Stimulated activated CD4-positive, alpha-beta T cell treated with anti-CD3 and anti-CD28 coated beads, Interleukin-2, amount 100 ng/mL, for 4 hours (primary cell): ENCODE measurements at places on chromosomes 2 and 18.
A peak's percentile ranks its signal among the peaks of the same experiment; 100 is the strongest.

- no peak for DNase-seq
These were observed 311.1 kb downstream of the TXNL1 start for GRCh38 chr18:56327191-56327885.

GRCh38 chr2:176138923-176139660, 9.6 kb downstream of the HOXD8 start:
- no peak for DNase-seq

DNA sequence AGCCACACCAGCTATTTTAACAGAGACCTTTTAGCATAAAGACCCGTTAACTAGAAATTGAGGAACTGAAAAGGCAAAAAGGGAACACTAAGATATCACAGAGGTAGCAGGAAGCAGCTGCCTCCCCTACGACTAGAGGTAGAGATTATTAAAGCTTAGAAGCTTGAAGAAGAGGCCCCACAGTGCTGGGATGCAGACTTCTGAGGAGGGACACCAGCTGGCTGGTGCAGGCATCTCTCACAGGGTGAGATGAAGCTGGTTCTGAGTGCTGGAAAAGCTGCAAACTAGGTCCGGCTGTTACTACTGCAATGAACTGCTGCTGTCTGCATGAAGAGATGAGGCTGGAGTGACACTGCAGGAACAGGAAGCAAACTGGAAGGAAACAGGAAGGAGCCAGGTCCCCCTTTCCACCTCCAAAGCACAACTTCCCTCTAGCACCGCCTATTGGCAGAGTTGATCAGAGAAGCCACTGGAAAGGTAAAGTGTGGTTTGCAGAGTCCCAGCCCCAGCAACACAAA, 61.2 kb upstream of the MRPS9 start:
- DNase-seq, result no peak

DNA sequence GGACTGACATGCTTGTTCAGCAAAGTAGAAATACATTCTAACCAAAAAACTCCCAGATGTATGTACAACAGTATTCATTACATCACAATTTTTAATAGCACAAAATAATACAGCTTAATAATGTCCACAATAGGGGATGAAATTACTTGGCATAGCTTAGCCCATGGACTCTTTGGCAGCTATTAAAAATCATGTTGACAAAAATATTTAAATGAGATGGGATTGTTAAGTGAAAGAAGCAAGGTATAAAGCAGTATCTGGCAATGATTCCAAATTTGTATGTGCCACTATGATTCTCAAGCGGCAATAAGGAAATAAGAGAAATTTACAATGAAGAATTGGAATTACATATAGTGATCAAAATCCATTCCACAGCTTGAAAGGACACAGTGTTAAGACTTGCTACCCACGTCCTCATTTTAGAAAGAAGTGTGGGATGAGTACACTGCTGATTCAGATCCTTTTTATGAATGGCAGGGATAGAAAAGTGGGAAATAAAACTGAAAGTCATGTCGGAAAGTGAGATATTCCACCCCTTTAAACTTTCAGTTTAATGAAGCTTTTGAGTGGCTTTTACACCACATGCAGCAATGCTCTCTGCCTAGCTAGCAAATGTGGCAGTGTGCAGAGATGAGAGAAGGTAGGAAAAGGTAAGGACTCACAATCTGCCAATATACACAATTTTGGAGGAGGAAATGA, 2.4 kb downstream of the GAREM1 start:
- no peak for DNase-seq

DNA sequence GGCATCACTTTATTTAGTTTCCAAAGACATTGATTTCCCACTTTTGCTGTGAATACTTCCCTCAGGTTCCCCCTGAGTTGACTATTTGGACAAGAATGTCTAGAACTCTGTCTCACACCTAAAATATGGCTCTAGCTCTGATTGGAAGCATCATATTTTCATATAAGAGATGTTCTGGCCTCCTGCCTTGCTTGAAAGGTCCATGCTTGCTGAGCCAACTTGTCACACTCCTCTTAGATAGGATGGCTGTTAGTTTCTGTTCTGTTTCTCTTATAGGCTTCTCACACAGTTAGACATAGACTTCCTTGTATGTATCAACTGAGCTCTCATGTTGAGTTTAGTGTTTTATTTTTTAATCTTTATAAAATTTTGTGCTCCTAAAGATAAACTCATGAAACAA, 87.1 kb downstream of the CNTNAP5 start:
- DNase-seq, result no peak

DNA sequence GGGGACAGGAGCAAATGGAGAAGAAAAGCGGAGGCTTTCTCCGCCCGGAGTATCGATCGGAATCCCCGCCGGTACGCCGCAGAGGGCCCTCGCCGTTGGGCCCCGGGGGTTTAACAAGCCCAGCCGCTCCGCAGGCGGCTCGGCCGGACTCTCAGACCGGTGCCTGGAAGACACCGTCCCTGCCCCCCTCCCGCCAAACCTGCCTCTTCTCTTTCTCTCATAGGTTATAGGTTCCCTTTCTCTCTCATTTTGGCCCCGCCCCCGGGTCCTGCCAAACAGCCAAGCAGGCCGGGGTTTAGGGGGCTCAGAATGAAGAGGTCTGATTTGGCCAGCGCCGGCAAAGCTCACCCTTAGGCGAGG, 4.4 kb downstream of the ONECUT2 start:
- DNase-seq, result no peak

GRCh38 chr2:171566057-171566456, 43.8 kb downstream of the CYBRD1 start:
- DNase-seq, result no peak

GRCh38 chr2:77191665-77192064, 330.5 kb downstream of the LRRTM4 start:
- no peak for DNase-seq

DNA sequence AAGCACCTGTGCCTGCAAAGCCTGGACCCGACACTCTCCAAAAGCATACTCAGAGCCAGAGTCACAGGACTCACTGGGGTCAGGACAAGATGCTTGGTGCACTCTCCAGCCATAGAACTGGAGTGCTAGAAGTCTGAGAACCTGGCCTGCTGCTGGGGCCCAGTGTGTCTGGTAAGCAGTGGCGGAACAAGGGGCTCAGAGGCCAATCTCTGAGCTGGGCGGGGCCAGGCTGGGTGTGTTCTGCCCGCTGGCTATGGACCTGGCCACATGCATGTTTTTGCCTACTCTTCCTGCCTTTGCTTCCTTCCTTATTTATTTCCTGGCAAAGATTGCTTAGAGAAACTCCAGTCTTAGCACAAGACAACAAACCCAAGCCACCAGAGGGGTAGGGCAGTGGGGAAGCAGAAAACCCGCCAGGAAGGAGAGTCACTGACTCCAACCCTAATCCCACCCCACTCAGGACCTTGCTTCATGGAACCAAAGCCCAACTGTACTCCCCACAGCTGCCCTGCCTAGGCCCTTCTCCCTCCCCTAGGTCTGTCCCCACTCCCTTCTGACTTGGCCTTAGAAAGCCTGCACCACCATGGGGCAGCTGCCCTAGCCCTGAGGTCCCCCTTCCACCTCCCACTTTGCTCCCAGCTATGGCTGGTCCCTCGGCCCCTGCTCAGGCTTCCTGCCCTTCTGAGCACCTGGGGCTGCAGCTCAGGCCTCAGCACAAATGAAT, 315.5 kb downstream of the CELF4 start:
- DNase-seq, result no peak

GRCh38 chr2:203025592-203025991, 10.9 kb downstream of the NBEAL1 start:
- no peak for DNase-seq

DNA sequence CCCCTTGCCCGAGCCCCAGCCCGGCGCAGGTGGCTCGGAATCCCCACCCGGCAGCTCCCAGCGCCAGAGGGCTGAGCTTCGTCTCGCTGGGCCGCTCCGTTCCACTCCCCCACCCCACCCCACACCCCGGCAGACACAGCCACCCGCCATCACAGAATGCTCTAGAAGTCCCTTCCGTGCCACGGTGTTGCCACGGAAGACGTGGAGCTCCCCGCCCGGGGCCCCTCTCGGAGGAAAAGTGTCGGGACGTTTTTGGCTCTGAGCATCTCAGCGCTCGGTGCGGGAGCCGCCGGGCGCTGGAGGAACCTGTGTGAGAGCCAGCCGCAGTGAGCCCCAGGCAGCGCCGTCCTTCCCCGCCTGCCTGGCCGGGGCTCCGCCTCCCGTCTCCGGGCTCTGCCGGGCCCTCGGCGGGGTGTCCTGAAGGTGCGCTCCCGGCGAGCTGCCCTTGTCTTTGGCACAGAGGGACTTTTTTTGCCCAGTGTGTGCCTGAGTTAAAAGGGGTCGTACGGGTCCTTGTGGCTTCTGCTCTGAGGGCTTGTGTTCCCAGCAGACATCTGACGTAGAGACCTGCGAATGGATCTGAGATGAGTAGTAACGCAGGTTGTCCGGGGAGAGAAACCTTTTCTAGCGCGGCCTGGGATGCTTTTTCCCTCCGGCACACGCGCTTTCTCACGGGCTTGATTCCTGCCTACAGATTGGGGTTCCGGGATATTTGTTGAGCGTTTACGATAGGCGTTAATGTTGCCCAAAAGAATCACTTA, 1.8 kb downstream of the ZCCHC2 start:
- peak; percentile 37 for DNase-seq

DNA sequence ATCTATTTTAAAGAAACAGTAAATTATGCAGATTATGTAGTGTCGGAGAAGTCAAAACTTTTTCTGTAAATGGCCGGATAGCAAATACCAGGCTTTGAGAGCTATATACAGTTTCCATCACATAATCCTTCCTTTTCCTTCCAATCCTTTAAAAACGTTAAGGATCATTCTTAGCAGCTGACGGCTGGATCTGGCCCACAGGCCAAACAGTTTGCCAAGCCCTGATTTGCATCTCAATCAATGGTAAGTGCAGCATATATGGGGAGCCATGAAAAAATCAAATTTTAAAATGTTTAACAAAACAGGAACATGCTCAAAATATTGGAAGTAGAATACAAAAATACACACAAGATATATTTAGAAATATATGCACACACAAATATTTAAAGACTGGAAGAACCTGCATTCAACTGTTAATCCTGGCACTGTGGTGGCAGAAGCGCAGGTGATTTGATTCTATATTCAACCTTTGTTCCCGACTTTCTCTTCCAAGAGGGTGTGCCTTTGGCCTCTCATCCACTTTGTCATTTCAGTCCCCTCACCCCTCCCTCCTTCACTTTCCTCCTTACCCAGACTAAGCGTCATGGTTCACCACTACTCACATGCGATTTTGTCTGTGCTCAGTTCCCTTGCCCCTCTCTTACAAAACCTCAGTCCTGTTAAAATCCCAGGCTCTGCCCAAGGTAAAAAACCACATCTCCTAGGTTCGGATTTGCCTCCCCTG, 27.3 kb downstream of the NDUFA10 start:
- no peak for DNase-seq

DNA sequence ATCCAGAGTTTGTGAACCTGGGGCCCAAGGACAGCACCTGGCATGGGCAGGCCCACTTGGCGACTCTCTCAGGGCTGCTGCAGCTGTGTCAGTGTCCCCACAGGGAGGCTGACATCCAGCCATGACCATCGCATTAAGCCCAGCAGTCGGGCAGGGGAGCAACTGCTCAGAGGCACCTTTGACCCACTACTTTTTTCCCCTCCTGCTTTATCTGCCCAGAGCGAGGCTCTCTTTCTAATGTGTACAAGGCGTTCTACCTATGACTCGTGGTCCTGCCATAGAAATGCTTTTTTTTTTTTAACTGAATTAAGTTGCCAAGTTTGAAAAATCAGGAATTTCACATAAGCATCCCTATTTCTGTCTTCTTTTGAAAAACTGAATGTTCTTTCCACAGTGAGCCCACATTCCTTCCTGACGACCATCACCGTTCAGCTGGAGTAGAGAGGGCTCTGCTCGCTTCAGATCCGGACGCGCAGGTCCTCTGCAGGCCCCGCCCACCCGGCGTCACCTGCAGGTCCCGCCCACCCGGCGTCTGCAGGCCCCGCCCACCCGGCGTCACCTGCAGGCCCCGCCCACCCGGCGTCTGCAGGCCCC, 403 bp upstream of the CLUL1 start:
- no peak for DNase-seq

- DNase-seq, result no peak
These were observed 21.5 kb downstream of the EPG5 start for GRCh38 chr18:45945669-45946068.

- DNase-seq, result no peak
These were observed 123.7 kb upstream of the KLF7 start for GRCh38 chr2:207289295-207290018.

- no peak for DNase-seq
These were observed 7.8 kb downstream of the COLEC11 start for GRCh38 chr2:3602553-3603339.

GRCh38 chr18:8003878-8004675, 437.0 kb downstream of the PTPRM start:
- no peak for DNase-seq

DNA sequence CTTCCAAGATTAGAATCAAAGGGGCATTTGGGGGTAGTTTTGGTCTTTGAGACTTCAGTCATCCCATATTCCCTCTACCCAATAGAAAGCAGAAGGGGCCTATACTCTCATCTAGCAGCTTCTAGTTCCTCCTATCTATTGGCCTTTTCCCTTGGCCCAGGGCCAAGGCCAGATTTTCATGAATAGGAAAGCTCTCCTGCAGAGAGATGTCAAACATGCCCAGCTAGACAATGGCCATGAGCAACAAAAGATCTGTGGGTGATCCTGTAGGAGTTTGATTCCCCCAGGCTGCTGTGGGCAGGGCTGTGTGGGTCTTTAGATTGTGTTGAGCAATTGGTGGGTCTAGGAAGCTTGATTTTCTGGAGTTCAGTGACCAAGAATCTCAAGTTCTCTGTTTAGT, 2.9 kb upstream of the ADCYAP1 start:
- no peak for DNase-seq

GRCh38 chr2:216629784-216630183, 3.4 kb upstream of the IGFBP2 start:
- no peak for DNase-seq

GRCh38 chr2:151862700-151863099, 34.5 kb upstream of the ARL5A start:
- DNase-seq, result no peak

DNA sequence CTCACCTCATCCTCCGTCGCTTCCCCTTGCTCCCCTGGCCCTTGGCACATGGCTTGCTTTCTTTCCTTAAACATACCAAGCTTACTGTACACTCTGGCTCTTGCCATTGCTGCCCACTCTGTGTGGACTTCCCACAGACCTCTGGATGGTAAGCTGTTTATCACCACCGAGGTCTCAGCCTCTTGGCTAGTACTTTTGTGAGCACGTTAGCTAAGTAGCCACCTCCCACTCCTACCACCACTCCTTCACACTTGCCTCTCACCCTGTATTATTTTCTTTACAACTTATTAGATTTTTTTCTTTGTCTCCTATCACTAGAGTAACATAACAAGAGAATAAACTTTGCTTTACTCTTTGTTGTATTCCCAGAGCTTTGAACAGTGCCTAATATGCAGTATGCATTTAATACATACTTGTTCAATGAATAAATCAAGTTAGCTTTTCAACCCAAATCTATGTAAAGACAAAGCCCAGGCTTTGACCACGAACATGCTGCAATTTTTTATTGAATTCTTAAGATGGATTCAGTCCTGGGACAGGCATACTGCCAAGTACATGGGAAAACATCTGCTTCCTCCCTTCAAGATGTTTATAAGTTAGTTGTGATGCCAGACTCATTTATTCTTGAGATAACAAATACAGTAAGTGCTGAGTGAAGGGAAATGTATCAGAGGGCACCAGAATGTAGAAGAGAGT, 25.0 kb upstream of the MSGN1 start:
- no peak for DNase-seq

GRCh38 chr2:176202491-176202890, 14.0 kb downstream of the HOXD1 start:
- no peak for DNase-seq

GRCh38 chr2:143205106-143205764, 76.0 kb downstream of the ARHGAP15 start:
- no peak for DNase-seq

- DNase-seq, result no peak
These were observed 127.6 kb upstream of the HS6ST1 start for GRCh38 chr2:128446049-128446873.
